CD4-positive, alpha-beta T cell treated with Interleukin-10 for 1 hour (primary cell): ENCODE measurements at places on chromosomes 3 and 15.
A peak's percentile ranks its signal among the peaks of the same experiment; 100 is the strongest.

DNA sequence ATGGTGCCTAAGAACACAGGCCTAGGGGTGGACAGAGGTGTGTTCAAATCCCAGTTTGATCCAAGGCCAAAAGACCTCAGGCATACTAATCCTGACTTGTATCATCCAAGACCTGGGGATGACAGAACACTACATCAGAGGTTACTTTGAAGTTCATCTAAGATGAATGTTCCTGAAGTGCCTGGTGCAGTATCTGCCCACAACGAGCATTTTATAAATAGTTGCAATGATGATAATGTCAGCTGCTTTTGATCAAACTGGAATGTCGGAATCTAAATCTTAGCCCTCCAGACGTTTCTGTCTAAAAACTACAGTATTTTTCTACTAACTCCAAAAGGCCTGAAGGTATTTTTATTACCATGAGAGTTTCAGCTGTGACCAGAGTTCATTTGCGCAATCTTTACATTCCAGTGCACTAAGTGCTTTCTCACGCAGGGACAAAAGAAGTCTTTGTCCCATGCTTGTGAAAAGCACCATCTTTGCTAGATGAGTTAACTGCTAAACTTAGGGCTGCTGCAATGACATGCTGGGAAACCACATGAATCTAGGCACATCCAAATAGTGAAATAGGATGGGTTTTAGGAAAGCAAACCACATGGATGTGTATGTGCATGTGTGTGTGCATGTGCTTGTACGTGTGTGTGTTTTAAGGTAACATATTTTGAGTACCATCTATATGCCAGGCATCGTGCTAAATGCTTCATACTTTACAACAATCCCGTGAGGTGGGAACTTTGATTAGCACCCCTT lies 18.1 kb downstream of the ANXA2 start:
- DNase-seq = no peak

GRCh38 chr3:180382638-180383180 lies 219.3 kb upstream of the TTC14 start:
- DNase-seq = no peak

DNA sequence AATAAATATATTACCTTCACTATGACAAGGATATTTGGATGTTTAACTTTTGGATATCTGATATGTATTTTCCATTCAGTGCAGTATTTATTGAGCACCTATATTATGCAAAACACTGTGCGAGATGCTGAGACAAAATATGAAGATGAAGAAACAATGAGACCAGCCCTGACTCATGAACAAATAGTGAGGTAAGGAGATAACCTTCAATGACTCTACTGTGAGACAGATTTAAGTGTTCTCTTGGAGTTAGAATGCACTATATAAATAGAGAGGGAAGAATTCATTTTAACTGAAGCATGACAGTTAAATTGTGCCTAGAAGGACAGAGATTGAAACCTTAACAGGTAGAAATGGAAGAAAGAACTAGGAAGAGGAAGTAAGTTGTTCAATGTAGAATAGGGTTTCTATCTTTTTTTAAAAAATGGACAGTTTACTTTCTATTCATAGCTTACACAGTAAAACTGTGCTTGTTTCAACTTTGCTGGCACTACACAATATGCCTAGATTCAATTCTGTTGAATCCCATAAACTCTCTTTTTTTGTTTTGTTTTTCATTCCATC lies 124.2 kb downstream of the ZBTB20 start:
- no peak for DNase-seq

DNA sequence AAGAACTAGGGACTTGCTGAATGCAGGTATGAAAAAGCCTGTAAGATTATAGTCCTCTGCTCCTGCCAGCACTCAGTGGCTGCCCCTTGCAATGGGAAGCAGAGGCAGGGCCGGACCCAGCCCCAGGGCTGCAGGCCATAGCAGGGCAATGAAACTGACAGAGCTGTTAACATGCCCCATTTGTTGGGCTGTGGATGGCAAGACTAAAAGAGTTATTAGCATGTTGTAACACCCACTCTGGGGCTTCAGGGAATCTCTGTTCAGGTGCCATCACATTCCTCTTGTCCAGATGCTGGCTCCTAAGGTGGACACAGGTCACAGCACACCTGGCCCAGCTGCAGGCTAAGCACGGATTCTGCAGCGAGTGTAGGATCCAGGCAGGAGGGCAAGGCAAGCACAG lies 7.4 kb upstream of the OR5H2 start:
- DNase-seq = no peak

DNA sequence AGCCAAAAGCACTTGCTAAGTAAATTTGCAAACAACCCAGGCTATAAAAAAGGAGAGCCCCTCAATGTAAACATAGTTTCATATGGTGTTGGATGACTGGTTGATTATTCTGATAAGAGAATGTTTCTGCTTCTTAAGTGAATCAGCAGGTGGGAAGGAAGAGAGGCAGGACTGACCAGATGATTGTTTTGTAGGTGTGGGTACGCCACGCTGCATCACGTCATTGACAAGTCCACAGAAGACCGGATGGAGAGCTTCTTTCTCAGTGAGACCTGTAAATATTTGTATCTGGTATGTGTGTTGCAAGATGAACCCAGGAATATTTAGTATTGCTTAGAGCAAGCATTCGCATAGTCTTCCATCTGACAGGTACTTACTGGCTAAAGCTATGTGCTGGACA lies 23.4 kb downstream of the EDEM1 start:
- DNase-seq = no peak

GRCh38 chr3:53163444-53164387 lies 2.7 kb downstream of the PRKCD start:
- DNase-seq = no peak

DNA sequence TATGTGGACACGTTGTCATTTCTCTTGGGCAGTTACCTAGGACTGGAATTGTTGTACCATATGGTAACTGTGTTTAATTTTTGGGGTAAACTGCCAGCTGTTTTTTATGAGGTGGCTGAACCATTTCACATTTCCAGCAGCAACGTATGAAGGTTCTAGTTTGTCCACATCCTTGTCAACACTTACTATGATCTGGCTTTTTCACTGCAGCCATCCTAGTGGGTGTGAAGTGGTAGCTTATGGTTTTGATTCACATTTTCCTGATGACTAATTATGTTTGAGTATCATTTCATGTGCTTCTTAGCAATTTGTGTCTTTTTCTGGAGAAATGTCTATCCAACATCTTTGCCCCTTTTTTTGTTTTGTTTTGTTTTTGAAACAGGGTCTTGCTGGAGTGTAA lies 96.2 kb downstream of the VGLL4 start:
- DNase-seq = no peak

DNA sequence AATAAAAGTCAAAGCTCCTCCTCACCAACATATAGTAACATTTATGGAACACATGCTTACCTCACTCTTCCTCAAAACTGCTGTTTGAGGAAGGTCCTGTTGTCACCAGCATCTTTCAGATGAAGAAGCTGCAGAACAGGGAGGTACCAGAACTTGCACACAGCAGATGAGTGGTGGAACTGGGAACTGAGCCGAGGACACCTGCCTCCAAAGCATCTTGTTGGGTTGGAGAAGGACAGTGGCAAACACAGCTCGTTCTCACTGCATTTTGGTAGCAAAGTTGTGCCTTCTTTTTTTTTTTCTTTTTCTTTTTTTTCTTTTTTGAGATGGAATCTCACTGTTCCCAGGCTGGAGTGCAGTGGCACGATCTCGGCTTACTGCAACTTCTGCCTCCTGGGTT lies 76.0 kb downstream of the CEMIP start:
- DNase-seq = no peak

- DNase-seq = no peak
Measured at GRCh38 chr3:134066651-134067530, 37.2 kb upstream of the SLCO2A1 start.

DNA sequence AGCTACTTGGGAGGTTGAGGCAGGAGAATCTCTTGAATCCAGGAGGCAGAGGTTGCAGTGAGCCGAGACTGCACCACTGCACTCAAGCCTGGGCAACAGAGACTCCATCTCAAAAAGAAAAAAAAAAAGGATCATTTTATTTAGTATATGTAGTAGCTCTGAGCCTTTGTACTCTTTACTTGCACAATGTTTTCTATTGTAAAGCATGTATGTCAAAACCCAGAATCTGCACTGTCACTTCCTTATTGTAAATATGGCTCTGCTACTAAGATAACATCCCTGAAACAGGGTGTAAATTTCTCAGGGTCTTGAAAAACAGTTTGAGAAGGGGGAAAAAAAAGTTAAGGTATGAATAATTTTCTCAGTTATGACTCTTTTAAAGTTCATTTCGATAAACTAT lies 35.1 kb downstream of the SLMAP start:
- DNase-seq = no peak

DNA sequence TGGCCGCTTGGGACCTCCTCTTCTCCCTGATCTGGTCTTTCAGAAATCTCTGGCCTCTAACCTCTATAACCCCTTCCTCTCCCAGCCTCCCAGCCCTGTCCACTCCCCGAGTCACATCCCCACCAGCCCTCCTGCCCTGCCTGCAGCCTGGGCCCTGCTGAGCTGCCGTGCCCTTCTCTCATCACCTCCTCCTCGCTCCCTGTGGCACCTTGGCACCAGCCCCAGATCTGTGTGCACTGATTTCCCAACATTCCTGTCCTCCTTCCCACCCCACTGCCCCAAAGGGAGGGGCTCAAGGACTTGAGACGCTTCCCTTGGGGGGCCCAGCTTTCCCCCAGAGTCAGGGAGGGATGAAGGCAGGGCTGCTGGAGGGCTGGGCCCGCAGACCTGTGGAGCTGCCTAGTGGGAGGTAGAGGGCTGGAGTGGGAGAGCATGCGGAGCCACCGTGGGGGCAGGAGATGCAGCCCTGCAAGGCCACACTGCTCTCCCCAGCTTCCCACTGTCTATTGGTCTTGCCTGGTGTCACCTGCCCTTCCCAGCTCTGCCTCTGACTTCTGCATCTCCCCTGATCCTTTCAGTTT lies 42.7 kb downstream of the EXOG start:
- no peak for DNase-seq

- no peak for DNase-seq
Measured at GRCh38 chr3:19938295-19938627, 4.2 kb upstream of the EFHB start.

- DNase-seq = no peak
Measured at GRCh38 chr15:80885016-80885579, 104.5 kb downstream of the MESD start.

DNA sequence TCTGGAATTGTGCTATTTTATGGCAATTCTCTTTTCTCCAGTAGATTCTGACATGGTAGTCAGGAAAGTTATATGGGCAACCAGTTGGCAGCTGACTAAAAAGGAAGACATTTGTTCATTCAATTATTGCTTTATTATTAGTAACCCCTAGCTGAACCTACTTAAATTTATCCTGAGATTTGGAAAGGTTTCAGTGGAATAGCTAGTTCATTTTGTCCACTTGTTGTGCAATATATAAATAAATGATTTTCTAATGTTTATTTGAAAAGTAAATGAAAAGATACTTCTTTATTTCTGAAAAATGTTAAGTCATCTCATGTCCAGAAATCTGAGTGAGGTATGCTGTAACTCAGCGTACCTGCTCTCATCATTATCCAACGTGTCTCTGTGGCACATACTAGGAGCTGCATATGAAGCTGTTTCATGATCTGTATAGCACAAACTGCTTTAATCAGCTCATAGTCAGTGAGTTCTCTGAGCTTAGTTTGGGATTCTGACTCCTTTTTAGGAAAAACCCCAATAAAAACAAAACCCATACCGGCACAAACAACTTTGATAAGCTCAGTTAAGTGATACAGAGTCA lies 35.9 kb downstream of the RARB start:
- DNase-seq = no peak

GRCh38 chr3:16513141-16514020 lies at the start of gene RFTN1:
Gene RFTN1, minus strand, starts transcription at chr3:16513699. Its CDS starts 19,830 bp downstream, at chr3:16493869.
- peak; percentile 56 for DNase-seq

- DNase-seq = no peak
Measured at GRCh38 chr3:3194861-3195260, 15.4 kb upstream of the CRBN start.

DNA sequence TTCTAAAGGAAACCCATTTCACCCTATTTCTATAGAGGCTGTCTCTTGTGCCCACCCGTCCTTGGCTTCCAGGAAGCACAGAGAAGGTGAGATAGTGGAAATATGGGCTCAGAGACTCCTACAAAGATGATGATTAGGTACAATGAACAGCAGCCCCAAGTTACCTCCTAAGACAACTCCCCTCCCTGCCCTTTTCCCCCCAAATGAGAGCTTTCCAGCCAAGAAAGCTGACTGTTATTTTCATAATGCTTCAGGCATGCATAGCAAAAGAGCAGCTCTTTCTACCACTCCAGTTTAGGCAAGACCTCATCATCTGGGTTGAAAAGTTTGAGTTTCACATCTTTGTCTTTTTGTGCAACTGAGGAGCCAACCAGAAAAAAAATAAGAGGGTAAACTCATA lies 248.8 kb upstream of the ADAMTS9 start:
- no peak for DNase-seq

GRCh38 chr3:54541369-54541768 lies 386.5 kb downstream of the LRTM1 start:
- DNase-seq = no peak

- no peak for DNase-seq
Measured at GRCh38 chr15:88992912-88993376, 79.8 kb upstream of the MFGE8 start.

- DNase-seq = no peak
Measured at GRCh38 chr3:8445861-8446260, 55.8 kb upstream of the LMCD1 start.

DNA sequence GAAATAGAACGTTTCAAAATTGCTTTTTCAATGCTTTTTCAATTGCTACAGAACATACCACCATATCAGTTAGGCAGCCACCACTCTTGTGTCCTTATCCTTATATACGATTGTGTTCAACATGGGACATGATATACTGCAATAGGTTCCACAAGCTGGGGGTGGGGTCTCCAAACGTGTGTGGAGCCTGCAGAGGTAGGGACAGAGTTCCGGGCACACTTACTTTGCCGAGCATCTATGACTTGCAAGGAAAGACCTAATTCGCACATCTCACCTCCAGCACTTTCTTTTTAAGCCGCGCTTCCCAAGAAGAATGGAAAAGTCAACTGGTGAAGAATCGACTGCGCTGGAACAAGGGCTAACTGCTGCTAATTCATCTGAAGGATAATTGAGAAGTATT lies 39.6 kb upstream of the SFMBT1 start:
- no peak for DNase-seq

GRCh38 chr15:51350723-51351122 lies 9.3 kb downstream of the GLDN start:
- DNase-seq = no peak

DNA sequence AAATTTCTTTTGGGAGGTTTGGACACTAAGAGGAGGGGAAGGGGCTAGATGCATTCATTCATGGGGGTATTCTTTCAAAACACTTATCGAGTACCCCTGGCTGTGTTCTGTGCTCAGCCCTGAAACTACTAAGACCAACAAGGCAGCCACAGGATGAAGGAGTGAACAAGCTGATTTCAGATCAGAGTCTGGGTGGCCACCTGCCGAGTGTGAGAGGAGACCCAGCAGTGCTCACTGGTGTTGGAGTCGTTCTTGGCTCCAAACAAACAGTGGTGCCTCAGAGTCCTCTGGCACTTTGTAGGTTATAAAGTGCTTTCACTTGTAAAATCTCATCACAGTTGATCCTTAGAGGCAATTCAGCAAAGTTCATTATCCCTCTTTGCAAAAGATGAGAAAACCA lies 48.8 kb upstream of the CMTM8 start:
- DNase-seq = no peak

- no peak for DNase-seq
Measured at GRCh38 chr15:68278345-68278594, 725 bp downstream of the FEM1B start.
